Epithelial cell of proximal tubule (primary cell): ENCODE measurements at places on chromosomes 1 and 21. TPM values are rescaled to one million over a fixed set of nuclear protein-coding genes. Genes with fewer than 3 reads are reported as not detected.

PEX14 gene
- 19.2 and 22.2 TPM in 2 replicates for total RNA-seq

- no peak for DNase-seq
Measured at GRCh38 chr1:8457760-8458381, 140.0 kb downstream of the SLC45A1 start.

GRCh38 chr1:160451859-160452232 is 51.5 kb downstream of the VANGL2 start:
- no peak for DNase-seq

HPCAL4 gene
- 0.06 and 0.07 TPM in 2 replicates for total RNA-seq

DNA sequence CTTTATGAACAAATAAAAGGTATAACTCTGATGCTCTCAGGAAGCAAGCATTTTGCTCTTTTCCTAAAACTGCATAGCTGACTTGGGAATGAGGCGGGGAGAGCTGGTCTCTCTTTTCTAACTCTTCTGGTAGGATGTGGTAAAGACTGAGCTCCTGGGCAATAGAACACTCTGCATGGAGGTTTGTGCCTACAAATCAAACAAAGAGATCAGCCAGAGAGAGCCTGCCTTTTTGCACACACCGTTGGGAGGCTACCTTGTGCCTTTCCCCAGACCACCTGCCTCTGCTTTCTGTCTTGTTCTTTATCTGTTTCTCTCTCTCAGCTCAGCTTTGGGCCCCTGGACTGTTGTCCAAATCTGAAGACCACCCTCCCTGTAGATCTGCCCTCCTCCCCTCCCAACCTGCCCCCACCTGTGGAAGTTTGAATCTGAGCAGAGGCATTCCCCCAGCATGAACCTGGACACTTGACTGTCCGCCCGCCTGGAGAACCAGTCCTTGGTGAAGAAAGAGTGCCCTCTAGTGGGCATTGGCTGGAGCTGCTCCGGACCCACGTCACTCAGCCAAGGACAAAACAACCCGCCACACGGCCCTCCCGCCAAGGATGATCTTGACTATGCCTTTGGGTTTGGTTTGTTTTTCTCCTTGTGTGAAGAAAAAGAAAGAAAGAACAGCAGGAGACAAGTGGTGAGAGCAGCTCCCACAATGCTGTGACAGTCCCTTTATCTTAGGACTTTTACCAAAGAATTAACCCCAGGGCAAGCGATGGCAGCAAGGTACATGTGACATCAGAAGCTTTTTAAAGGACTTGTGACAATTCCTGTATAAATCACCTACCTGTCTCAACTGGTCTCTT is 228.2 kb downstream of the PBX1 start:
- no peak for DNase-seq

DNA sequence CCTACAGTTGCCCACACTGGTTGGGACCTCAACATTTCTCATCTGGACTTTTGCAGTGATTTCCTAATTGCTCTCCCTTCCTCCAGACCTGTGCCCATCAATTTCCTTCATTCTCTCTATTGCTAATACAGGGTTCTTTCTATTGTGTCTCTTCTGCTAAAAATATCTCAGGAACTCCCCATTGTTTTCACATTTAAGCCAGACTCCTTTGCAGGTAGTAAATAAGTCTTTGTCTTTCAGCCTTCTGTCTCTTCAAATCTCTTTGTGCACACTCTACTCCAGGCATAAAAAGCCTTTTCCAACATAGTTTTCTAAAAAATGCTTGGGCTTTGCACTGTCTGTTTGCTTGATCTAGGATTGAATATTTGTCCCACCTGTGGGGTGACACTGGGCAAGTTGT is 340.6 kb downstream of the PAPPA2 start:
- no peak for DNase-seq

SEMA6C gene
- 2.2 and 6.0 TPM in 2 replicates for total RNA-seq

DNA sequence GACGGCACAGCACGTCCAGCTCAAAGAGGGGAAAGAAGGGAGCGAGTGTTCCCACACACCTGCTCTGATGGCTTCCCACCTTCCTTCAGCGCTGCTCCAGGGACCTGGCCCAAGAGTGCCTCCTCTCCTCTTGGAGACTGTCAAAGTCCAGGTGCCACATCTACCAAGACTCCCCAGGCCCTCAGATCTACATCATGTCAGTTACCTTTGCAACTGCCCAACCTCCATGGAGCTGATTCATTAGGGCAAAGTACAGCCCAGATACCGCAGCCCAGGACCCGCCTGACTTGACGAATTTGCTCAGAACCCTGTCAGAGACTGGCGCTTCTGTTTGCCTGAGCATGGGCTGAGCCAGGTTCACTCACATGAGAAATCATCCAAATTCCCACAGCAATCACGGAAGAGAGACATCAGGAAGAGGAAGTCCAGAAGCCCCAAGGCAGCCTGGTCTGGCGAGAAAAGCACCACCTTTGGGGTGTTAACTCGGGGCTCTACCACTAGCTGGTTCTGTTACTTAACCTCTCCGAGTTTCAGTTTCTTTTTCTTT is at the start of gene SEC16B:
TSS of gene SEC16B (minus strand) at position 234 of the 547 bp plus-strand sequence. CDS start 2,077 bp downstream, outside the sequence.
- peak; percentile 67 for DNase-seq

DNALI1 gene
- 3.5 and 16.4 TPM in 2 replicates for total RNA-seq

GRCh38 chr1:167258858-167259257 is 38.2 kb downstream of the POU2F1 start:
- DNase-seq = no peak

DNA sequence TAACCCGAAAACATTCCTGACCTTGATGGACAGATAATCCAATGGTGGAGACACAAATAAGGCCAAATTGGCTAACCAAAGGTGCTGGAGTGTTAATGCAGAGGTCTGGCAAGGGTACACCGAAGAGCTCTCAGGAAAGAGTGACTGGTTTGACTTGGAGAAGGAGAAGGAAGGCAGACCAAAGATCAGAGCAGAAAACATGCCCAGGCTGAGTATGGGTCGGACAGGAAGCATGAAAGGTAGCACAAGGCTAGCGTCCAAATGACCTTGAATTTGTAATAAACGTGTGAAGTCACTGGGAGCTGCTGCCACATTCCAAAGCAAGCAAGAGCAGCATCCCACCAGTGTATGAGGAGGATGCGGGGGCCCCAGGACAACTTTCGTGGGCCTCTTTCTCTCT is 45.7 kb downstream of the APP start:
- no peak for DNase-seq

GLMP gene
- 47.9 and 66.3 TPM in 2 replicates for total RNA-seq

- DNase-seq = no peak
Measured at GRCh38 chr1:217249857-217250256, 381.0 kb downstream of the GPATCH2 start.

DNA sequence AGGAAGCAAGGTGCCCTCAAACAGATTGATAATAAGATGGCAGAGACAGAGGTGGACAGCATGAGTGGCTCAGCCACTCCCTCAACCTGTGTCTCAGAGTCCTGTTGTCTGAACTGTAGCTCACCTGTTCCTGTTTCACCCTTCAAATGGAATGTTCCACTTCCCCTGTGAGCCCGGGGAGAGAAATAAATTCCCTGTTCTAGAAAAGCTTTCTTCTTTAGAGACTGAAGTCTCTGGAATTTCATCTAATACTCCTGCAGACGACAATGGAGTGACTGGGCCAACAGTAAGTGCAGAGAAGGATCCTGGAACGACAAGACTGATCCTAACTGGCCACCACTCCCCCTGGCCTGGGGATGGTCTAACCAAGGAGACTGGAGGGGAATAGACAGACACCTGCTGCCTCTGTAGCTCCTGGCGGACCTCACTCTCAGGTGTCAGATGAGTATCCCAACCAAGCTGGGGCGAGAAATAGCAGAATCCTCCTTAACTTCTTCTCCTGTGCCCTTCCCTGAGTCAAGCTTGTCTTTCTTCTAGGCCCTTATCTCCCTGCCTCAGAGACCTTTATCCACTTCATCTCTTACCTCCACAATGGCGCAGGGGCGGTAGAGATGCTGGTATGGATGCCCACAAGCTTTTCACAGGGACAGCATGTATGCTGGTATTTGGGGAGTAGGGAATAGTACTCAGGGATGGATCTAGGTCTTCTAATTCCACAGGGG is 45.4 kb downstream of the PLEKHA6 start:
- DNase-seq = no peak

TTLL7 gene
- total RNA-seq = 2.9 and 5.3 TPM in 2 replicates

DNA sequence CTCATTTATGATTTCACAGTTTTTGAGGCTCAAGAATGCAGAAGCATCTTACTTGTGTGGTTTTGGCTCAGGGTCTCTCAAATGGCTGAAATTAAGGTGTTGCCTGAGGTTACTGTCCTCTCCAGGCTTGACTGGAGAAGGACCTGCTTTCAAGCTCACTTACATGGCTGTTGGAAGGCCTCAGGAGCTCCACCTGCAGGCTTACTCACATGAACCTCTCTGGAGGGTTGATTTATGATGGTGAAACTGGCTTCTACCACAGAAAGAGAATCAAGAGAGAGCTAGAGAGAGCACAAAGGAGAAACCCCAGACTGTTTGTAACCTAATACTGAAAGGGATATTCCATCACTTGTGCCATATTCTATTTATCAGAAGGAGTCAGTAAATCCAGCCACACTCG is 6.2 kb upstream of the KCNK2 start:
- peak; percentile 19 for DNase-seq

DNA sequence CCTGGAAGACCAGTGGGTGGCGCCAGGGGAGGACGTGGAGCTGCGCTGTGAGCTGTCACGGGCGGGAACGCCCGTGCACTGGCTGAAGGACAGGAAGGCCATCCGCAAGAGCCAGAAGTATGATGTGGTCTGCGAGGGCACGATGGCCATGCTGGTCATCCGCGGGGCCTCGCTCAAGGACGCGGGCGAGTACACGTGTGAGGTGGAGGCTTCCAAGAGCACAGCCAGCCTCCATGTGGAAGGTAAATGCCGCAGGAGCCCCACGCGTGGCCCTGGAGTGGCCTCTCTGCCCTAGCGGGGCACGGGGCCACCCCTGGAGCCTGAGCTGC is 75.2 kb downstream of the OBSCN start:
- DNase-seq = no peak

FAM163A gene
- not detected in 2 replicates for total RNA-seq

- no peak for DNase-seq
Measured at GRCh38 chr1:41386196-41386663, 25.0 kb downstream of the FOXO6 start.
